NCI-H1436 treated with DMSO at 0.1 percent for 48 hours (cell line): ENCODE measurements at places on chromosomes 3 and 15.
A peak's percentile ranks its signal among the peaks of the same experiment; 100 is the strongest.

GRCh38 chr15:75051191-75051608 lies 27.8 kb downstream of the PPCDC start:
- no peak for DNase-seq

DNA sequence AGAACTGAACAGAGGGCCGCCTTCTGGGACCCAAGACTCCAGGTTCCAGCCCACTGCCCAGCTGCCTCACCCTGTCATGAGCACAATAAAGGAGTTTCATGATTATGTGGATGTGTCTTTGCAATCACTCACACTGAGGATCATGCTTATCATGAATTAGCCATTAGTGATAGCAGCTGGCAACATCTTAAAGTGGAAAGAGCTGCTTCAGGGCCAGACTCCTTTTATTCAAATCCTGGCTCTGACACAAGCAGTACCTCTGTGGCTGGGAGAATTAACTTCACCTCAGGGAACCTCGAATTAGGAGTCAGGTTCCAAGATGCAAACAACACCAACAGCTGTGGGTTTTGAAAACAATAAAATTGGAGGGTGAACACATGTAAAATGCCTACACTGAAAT lies 6.6 kb upstream of the SCAP start:
- DNase-seq = no peak

- no peak for DNase-seq
These were observed 102.6 kb upstream of the SLC6A6 start for GRCh38 chr3:14299767-14300166.

DNA sequence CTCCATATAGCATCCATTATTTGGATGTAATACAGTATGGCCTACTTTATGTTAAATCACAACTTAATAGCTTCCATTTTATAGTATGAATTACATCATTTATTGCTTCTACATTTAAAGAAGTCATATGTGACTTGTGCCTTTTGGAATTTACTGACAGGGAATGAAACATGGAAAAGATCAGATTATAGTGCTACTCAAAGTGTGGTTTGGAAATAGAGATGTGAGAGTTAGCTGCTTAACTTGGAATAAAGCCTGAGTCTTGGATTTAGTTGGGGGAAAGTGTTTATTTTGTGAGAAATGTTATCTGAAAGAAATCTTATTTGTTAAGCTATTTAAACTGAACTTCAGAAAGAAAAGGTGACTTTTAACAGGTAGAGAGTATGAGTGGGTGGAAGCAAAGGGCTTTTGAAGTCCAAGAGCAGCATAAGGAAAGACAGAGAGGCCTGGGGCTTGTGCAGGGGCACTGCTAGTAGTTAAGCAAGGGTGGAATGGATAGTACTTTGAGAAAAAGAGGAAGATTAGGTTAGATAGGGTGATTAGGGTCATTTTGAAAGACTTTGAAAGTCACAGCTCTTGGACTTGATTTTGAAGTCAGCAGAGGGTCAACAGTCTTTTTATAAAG lies 60.5 kb downstream of the SLMAP start:
- DNase-seq = no peak

GRCh38 chr15:92346063-92346462 lies 47.6 kb upstream of the ST8SIA2 start:
- DNase-seq = no peak

DNA sequence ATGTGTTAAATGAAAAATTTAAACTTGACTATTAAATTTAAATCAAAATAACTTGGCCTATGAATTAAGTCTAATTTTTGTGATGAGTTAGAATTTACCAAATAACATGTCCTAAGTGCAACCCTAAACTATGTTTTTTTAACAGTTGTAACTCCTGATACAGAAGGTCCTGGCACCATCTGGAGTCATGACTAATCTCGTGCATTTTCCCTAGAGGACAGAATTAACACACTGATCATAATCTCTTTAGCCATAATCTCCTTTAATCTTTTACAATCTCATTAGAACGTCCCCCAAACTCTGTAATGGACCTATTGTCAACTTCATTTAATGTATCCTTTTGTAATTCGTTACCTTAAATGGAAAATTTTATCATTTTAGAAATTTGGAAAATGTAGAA lies 100.6 kb downstream of the SUCNR1 start:
- no peak for DNase-seq

GRCh38 chr3:60047426-60048200 lies 997.8 kb upstream of the CFAP20DC start:
- no peak for DNase-seq

- no peak for DNase-seq
These were observed 856.2 kb downstream of the TUSC7 start for GRCh38 chr3:117565777-117566176.

DNA sequence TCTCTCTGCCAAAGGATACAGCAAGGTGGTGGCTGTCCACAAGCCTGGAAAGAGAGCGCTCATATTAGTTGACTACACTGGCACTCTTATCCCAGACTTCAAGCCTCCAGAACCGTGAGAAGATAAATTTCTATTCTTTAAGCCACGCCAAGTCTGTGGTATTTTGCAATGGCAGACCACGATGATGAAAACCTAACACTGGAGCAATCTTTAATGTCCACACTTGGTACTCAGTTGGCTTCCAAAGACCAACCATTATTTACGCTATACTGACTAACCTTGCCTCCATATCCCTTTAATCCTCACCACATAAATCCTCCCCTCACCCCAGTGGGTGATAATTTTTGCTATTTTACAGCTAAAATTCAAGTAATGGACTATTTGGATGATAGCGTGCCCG lies 16.9 kb upstream of the LACTB start:
- DNase-seq = no peak

DNA sequence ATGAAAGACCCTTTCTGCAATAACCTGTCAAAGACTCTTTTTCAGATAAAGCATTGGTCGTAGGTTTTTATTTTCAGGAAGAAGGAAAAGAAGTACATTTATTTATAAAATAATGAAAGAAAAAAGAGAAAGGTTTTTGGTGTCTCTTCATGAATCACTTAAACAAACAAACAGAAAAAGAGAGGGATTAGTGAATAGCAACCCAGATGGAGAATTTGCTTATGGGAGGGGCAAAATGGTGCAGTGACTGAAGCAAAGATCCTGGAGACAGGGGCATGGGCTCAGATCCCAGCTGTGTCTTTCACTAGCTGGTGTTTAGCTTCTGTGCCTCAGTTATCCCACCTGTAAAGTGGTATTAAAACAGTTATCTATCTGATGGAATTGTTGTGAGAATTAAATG lies 78.6 kb upstream of the PFN2 start:
- no peak for DNase-seq

DNA sequence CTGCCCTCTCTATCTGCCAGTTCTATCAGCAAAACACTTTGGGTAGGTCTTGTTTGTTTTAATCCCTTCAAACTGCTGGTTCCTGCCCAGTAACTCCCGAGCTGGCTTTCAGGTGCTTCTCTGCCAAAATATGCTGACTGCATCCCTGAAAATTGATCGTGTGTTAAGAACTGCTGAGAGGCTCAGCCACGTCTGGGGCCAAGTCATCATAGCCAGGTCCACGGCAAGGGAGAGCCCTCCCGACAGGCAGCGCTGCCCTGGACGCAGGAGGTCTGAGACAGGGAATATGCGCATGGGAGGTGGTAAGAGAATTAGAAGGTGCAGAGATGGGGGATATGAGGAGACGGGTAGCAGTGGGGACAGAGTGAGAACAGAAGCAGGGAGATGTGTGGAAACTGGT lies 179.7 kb upstream of the TOPAZ1 start:
- no peak for DNase-seq

- DNase-seq = no peak
These were observed 4.1 kb downstream of the GAP43 start for GRCh38 chr3:115627180-115628074.

DNA sequence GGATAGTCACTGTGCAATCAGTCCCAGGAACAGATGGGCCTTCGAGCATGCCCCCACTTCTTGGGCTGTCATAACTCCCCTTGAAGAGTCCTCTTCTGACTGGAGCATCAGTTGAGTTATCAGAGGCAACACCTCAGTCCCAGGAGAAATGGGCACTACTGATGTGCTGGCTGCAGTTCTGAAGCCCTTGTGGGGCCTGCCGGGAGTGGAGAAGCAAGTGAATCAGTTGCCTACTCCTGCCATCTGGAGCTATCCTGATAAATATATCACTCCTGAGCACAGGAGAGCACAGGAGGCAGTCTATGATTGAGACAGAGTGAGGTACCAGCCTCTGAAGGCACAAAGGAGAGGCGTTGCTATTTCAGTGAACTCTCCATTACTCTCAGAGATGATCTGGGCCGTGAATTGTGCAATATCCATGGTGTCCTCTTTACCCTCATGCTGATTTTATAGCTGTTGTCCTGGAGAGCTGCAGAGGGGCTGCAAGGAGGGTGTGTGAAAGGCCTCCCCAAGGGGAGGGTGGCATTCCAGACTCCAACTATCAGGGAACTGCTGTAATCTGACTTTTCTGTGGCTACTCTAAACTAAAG lies 344.2 kb upstream of the ROPN1 start:
- no peak for DNase-seq

DNA sequence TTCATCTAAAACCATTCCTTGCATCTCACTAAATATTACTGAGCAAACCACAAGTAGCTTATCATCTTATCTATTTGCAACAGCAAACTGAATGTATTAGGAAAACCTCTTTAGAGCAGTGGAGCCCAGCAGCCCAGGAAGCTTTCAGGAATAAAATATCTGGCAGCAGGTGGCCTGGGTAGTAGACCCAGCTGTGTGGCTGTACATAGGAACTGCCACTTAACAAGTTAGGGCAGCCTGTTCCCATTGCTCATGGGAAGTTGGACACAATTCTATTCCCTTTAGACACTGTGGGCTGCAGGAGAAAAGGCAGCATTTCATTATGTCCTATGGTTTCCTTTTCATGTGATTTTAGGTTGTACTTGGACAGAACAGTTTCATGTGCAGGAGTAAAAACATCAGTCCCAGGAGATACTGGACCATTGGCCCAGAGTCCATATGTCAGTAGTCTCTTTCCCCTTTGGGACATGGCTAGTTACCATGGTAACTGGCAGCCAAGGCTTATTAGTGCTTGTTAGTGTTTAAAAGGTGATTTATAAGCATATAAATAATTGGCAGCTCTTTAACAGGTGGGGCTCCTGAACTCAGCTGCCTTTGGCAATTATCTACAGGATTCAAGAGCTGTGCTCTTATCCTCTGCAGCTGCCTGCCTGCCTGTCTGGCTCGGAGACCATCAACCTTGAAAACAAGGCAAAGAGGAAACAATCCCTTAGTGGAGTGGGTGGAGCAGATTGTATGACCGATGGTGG lies 28.9 kb upstream of the LSAMP start:
- DNase-seq = peak; percentile 97

DNA sequence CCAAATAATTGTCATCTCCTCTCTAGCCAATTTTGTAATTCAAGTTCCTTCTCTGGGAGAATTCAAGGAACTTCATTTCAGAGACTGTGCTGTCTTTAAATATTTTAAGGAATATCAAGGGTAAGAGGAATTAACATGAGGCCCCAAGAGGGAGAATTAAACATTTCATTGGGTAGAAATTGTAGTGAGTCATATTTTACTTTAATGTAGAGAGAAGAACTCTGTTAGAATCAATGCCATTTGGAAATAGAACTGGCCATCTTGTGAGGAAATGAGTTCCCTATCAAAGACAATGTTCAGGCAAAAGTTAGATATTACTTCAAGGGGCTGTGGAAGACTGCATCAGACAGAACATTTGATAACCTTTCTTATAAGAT lies 43.5 kb upstream of the TP63 start:
- DNase-seq = no peak

- no peak for DNase-seq
These were observed 62.0 kb upstream of the ZBTB38 start for GRCh38 chr3:141306276-141306675.

DNA sequence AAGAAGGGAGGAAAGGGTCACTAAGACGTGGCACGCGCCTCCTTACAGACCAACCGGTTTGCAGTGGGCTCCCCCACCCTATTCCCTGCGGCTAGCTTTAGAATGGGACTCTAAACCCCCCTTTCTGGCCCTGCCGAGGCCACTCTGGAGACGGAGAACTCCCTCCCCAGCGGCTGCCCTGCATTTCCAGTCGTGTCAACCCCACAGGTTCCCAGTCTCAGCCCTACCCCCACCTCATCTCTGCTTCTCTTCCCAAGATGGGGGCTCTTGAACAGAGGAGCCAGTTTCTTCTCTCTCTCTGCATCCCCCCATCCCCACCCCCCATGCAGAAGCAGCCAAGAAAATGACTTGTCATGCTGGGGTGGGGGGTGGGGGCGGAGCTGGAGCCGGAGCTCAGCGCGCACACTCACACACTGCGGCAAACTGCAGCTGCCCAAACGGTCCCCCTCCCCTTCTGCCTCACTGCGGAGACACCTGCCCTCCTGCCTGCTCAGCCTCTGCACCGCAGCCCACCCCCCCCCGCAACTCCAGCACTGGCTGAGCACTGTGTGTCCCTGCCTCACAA lies 871 bp downstream of the MAP1A start:
- DNase-seq = peak; percentile 22

- DNase-seq = no peak
These were observed 392.6 kb upstream of the NAALADL2 start for GRCh38 chr3:174466471-174467054.

DNA sequence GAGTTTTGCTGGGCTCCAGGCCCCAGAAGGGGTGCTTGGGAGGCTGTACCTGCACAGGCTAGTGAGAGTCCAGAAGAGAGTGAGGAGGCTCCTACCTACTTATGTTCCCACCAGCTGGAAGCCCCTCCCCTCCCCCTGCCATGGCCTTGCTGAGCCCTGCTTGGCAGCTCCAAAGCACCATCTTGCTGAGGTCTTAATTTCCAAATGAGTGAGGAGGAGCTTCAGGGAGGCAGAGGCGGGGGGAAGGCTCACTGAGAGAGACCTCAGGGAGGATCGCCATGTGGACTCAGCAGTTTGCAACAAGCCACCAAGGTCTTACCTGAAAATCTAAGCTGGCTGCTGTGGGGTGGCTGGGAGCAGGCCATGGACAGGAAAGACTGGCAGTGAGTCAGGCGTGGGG lies 8.7 kb upstream of the CACNA2D2 start:
- no peak for DNase-seq

- DNase-seq = no peak
These were observed 15.8 kb downstream of the PODXL2 start for GRCh38 chr3:127644641-127645370.

GRCh38 chr15:88089024-88089620 lies 167.4 kb downstream of the NTRK3 start:
- no peak for DNase-seq

DNA sequence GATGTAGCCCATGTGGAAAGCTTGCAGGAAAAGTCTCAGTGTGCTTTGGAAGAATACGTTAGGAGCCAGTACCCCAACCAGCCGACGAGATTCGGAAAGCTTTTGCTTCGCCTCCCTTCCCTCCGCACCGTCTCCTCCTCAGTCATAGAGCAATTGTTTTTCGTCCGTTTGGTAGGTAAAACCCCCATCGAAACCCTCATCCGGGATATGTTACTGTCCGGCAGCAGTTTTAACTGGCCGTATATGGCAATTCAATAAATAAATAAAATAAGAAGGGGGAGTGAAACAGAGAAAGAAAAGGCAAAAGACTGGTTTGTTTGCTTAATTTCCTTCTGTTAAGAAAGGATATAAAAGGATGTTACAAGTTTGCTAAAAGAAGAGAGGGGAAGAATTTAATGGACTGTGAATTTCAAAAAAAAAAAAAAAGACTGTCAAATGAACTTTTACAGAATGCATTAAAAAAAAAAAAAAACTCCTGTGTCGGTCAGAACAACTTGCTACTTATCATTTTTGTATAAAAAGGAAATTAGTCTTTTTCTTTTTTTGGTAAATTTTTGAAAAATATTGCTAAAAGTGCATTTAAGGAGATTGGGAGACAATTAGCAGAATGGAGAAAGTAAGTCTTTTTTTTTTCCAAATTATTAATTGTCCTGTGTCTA lies 7.0 kb downstream of the NR2F2 start:
- no peak for DNase-seq

GRCh38 chr3:28077572-28077971 lies 163.8 kb upstream of the CMC1 start:
- DNase-seq = no peak
